ENCODE measurements at places on chromosomes 4 and X. TPM values are rescaled to one million over a fixed set of nuclear protein-coding genes. Genes with fewer than 3 reads are reported as not detected.

The PABPC1L2A gene
- polyA plus RNA-seq: not detected

- no peak for DNase-seq
Measured at GRCh38 chr4:28886934-28887333, 1833.2 kb upstream of the PCDH7 start.

DNA sequence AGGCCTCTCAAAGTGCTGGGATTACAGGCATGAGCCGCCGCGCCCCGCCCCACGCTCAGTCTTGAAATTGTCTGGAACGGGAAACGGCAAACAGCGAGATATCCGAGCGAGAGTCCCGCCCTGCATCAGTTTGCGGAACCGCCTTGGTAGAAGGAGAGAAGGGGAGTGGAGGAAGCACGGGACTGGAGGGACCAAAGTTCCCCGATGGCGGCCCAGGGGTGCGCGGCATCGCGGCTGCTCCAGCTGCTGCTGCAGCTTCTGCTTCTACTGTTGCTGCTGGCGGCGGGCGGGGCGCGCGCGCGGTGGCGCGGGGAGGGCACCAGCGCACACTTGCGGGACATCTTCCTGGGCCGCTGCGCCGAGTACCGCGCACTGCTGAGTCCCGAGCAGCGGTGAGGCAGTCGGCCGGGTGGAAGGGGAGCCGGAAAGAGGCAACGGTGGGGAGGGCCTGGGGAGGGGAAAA, at the start of gene BST1:
Gene BST1 (plus strand): TSS at position 125 of the 463 bp plus-strand sequence. CDS start 80 bp downstream, at position 205.
- peak; percentile 80 for DNase-seq

DNA sequence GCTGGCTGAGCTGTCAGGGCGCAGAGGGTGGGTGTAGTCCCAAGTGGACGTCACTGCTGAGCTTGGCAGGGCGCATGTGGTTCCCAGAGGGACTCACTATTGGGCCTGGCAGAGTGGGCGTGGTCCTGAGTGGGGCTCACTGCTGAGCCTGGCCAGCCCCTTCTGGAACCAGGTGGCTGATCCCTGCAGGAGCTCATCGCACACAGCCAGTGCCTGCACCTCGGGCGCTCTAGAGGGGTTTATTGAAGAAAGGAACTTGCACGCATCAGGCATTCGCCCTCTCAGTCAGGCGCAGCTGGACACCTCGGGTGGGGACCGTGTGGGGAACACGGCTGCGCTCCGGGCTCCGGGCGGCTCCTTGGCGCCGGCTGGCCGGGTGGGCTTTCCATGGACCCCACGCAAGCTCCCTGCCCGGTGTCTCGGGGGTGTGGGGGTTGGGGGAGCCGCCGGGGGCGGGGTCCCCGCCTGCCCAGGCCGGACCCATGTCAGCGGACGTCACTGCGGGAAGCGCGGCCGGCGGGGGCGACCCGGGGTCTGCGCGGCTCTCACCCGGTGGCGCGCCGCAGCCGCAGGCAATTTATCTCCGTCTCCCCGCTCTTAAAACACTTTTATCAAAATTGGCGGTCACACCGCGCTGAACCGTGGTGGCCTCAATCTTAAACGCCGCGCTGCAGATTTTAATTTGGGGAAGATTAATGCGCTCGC, 65.4 kb upstream of the NKX1-1 start:
- no peak for DNase-seq

DNA sequence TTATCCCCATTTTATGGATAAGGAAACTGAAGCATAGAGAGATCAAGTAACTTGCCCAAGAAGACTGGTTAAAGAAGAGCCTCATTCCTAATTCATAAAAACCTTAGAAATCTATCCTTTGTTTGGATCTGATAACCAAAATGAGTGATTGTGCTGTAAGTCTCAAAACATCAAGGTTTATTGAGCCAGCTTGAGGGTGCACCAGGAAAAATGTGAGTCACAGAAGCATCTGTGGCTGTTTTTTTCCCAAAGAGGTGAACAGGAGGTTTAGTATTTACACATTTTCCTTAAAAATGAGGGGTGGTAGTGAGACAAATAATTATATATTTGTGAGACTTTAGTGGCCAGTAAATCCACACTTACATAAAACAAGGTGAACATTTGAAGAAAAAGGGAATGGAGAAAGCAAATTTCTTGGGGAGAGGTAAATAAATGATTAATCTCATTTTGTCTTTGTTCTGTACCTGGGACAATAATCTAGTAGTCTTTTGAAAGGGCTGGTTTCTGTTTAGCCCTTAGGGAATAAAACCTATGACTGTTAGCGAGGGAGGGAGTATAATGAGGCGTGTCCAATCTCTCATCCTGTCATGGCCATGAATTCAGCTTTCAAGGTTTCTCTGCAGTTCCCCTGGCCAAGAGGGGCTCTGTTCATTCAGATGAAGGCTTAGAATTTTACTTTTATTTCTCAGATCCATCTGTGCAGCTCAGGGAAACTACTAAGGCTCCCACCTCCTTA, 12.2 kb upstream of the FMR1 start:
- no peak for DNase-seq

DNA sequence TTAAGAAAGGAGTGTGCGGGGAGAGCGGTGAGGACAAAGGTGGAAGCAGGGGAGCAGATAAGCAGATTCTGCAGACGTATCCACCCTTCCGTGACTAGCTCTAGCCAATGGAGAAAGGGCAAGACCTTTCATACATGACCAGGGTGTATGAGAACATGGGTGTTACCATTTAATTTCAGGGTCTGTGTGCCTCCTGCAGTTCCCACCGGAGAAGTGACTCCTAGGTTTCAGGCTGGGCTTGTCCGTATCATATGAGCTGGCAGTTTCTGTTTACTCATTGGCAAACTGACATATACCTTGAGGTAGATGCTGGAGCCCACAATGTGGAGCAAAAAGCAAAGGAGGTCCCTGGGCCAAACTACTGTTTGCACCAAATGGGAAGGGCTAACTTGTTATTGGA, 6.8 kb downstream of the RBM47 start:
- no peak for DNase-seq

DNA sequence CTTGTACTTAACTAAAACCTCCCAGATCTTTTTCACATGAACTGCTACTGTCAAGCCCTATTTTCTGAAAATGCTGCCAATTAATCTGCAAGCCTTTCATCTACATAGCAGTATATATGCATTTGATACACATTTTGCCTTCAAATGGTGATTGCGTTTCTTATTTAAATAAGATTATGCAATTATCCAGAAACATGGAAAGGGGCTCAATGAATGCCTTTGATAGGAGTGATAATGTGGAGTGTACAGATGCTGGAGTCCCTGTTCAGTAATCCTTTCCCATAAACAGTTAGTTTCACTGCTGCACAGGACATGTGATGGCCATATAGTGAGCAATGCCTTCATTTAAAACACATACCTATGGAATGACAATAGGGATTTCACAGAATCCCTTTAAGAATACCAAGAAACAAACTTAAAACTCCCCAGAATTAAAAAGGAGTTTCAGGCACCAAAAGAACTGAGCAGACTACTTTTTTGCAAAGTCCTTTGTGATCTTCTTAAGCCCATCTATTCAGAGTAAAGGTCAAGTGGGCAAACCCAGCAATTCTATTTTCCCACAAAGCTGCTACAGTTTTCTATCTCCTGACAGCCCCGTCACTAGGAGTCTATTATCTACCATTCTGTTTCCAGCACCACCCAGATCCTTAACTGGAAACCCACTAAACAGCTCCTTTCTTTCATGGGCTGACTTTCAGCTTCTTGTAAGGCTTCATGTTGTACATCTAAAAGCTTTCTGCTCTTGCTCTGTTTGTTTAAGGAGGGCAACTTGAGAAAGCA, 120.3 kb downstream of the UNC5C start:
- DNase-seq: no peak

GRCh38 chrX:47621851-47622250, 2.2 kb upstream of the SYN1 start:
- DNase-seq: no peak

The COQ2 gene
- 16.4 TPM for polyA plus RNA-seq

DNA sequence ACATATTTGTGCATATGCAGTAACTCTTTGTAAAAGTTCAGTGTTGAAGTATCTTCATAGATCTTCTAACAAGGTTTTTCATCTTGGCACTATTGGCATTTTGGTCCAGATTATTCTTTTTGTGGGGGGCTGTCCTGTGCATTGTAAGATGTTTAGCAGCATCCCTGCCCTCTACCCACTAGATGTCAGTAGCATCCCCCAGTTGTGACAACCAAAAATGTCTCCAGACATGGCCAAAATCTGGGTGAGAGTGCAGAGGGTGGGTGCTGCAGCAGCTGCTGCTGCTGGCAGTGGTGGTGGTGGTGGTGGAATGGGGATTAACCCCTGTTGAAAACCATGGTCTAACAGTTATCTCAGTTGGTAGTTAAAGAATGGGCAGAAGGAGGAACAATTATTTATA, 370.0 kb downstream of the GPAT3 start:
- DNase-seq: no peak

- no peak for DNase-seq
Measured at GRCh38 chrX:47200385-47201150, 6.9 kb downstream of the UBA1 start.

- no peak for DNase-seq
Measured at GRCh38 chr4:147791865-147792264, 60.0 kb downstream of the ARHGAP10 start.

DNA sequence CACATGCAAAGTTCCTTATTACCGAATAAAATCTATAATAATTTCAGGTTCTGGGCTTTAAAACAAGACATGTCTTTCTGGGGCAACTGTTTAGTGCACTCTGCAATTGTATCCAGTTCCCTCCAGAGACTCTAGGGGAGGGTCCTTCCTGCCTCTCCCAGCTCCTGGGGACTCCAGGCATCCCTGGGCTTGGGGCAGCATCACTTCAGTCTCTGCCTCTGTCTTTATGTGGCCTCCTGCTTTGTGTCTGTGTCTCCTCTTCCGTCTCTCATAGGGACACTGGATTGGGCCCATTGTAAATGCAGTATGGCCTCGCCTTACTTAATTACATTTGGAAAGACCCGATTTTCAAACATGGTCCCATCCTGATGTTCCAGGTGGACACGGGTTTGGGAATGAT, 10.9 kb upstream of the ASMTL start:
- no peak for DNase-seq

The PPP4R3C gene
- not detected for polyA plus RNA-seq

DNA sequence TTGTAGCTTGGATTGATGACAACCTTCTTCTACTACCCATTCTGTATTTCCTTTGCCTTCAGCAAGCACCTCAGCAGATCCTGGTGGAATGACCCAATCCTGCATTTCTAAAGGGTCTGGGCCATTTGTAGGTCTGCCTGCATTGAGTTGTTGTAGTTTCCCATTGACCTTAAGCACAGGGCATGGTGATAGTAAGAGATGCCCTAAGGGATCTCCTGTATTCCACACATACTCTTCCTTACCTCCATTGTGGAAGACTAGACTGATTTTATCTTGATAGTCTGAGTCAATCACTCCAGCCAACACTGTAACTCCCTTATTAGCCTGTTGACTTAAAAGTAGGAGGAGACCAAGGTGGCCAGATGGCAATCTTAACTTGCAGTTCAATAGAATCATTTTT, 184.5 kb downstream of the GRIA2 start:
- no peak for DNase-seq

DNA sequence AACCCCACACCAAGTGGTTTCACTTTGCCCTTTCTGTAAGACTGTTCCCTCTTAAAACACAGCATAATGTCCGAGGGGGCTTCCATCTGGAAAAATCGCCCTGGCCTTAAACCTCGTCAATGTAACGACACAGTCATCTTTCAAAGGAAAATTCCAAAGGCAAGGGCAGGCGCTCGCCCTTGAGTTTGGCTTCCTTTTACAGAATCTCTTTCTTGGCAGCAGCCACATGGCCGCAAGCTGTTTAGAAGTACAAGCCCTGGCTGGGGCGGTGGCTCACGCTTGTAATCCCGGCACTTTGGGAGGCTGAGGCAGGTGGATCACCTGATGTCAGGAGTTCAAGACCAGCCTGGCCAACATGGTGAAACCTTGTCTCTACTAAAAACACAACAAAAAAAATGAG, 27.1 kb upstream of the GRPEL1 start:
- DNase-seq: no peak

The NDNF gene
- polyA plus RNA-seq: 6.7 TPM

The BCOR gene
- 15.5 TPM for polyA plus RNA-seq

Measured in heart left ventricle (tissue), 16 donors.